Fibroblast of lung (primary cell): ENCODE measurements at places on chromosomes 13 and 19. TPM values are rescaled to one million over a fixed set of nuclear protein-coding genes. Genes with fewer than 3 reads are reported as not detected.
A peak's percentile ranks its signal among the peaks of the same experiment; 100 is the strongest.

CFD gene
- total RNA-seq: 18.8 and 206 TPM in 2 replicates

GZMM gene
- total RNA-seq: 0.17 TPM in 1 of 2 replicates, not detected in the other

PIBF1 gene
- 25.1 and 32.6 TPM in 2 replicates for total RNA-seq

KIR3DL1 gene
- not detected in 2 replicates for total RNA-seq

UBE2L5 gene
- total RNA-seq: not detected in 2 replicates

SERP2 gene
- total RNA-seq: 9.2 and 15.5 TPM in 2 replicates

DKKL1 gene
- 0.26 TPM in 1 of 2 replicates, not detected in the other for total RNA-seq

- peak; percentile 100 for DNase-seq
Measured at GRCh38 chr13:20359335-20359734, 127.2 kb upstream of the GJB6 start.

DNA sequence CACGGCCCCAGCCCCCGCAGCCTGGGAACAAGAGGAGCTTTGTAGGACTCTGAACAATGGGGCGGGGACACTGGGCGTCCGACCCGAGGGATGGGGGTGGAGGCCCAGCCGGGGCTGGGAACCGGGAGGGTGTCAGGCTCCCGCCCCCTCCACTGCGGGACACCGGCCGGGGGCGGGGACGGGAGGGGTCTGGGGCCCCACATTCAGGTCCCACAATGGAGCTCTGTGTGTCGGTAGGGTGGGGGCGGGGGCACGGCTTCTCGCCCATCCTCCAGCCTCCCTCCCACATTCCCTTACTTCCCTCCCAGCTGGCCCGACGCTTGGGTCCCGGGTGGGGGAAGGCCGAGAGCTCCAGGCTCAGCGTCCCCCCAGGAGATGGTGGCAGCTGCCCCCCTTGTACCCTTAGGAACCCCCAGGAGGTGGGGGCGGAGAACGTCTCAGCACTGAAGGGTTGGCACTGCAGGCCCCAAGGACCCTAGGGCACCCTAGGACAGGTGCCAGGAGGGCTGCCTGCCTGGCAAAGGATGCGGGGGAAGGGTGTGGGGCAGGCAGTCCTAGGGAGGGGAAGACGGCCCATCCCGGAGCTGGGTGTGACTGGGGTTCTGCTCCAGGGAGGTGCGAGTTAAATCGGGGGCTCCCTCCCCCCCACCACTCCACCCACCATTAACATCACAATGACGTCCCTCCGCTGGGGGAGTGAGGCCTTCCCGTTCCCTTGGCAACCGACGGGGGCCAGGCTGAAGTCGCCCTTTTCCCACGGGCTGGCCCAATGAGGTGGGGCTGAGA, 5.3 kb downstream of the TTYH1 start:
- no peak for DNase-seq

GRCh38 chr19:51084505-51084904, 1.8 kb upstream of the KLK14 start:
- DNase-seq: no peak

GRCh38 chr13:51502153-51502651, 49.4 kb upstream of the INTS6 start:
- DNase-seq: peak; percentile 37

DNA sequence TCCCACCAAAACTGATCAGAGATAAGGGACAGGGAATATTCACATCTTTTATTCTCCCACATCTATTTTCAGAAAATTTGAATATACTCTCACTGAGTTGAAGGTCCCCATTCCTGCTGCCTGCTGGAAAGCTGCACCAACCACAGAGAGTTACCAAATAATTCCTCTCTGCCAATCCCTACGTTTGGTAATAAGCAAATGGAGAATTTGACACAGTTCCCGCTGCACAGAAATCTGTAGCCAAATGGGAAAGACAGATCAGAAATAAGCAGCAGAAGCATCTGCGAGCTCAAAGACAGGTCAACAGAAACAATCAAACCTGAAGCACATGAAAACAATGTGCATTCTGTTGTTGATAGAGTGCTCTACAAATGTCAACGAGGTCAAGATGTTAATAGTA, 9.9 kb downstream of the ZNF112 start:
- no peak for DNase-seq

DNA sequence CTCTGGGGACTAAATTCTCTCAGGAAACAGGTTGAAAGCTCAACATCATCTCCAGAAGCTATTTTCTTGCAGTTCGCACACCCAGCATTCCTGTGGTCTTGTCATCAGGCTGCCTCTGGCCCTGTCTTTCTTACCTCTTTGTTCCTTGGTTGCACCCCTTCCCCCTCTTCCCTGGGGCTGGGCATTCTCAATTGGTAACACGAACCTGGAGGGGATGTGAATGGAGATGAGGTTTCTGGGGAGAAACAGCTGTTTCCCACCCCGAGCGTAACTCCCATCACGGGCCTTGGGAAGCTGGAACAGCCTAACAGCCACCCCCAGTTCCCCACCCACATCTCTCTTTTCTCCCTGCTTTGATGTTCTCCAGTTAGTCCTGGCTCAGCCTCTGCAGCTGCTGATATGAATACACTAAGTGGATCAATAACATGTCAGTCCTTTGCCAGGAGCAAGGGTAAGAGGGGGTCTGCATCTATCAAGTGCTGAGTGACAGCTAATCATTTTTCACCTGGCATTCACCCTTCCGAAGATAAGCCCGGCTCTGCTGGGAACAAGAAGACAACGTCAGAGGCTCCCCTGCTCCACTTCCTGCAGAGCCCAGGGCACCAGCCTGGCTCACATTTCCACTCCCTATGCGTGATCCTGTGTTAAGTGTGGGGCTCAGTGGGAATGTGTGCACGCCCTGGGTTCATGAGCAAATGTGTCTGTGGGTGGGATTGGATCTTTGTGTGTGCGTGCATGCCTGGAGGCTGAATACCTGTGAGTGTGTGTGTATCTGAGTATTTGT, 74.0 kb upstream of the KCTD15 start:
- no peak for DNase-seq

- no peak for DNase-seq
Measured at GRCh38 chr19:37329686-37330085, 41.2 kb upstream of the ZNF527 start.

DNA sequence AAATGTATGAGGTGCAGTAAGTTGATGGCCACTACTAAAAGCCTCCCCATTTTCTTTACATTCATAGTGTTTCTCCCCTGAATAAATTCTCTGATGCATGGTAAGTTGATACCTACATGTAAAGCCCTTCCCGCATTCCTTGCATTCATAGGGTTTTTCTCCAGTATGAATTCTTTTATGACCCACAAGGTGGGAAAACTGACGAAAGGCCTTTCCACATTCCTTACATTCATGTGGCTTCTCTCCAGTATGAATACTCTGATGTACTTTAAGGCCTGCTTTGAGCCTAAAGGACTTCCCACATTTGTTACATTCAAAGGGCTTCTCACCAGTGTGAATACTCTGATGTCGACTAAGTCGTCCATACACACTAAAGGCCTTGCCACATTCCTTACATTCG, 20.5 kb downstream of the ZNF607 start:
- DNase-seq: peak; percentile 30

- DNase-seq: peak; percentile 98
Measured at GRCh38 chr13:89726690-89727435, 1620.6 kb upstream of the MIR17HG start.

DNA sequence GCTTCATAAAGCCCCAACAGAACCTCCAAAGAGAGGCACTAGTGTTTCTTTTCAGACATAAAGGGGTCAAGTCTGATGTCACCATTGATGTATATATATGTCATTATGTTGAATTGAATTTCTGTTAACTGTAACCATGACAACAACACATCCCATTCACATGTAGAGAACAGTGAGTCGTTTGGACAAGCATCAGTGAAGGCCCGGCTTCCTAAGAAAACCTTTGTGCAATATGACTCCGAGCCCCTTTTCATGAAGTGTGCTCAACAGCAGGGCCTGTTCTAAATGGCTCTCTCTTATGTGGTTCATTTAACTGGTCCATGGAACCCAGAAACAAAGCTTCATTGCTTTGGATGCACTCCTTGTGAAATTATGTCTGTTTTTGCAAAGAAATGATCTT, 67.2 kb upstream of the UBL3 start:
- DNase-seq: no peak

DNA sequence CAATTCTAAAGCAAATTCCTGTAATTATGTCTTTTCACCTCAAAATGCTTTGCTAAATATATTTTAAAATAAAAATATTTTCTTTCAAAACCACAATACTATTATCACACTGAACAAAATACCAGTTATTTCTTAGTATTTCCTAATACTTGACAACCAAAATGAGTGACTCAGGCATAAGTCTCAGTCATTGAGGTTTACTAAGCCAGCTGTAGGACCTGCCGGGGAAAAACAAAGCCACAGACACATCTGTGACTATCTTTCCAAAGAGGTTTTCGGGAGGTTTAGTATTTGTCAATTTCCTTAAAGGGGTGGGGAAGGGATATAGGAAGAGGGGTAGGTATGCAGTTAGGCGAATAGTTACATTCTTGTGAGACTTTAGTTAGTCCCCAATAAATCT, 3.2 kb upstream of the ZNF235 start:
- DNase-seq: peak; percentile 22

DNA sequence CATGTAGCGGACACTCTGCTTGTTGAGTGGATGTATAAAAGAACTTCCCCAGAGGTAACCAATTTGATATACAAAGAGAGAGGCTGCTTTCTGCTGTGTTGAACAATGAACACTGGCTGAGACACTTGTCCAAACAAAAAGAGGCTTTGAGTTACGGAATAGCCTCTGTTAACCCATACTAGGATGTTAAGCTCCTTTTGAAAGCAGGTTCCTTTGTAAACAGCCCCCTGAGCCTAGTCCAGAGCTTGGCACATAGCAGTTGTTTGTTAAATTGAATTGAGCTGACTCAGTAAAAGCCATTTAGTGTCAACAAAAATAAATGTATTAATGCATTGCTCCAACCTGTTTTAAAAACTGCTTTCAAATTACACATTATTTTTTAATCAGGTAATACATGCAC, 200.1 kb downstream of the MZT1 start:
- DNase-seq: no peak

DNA sequence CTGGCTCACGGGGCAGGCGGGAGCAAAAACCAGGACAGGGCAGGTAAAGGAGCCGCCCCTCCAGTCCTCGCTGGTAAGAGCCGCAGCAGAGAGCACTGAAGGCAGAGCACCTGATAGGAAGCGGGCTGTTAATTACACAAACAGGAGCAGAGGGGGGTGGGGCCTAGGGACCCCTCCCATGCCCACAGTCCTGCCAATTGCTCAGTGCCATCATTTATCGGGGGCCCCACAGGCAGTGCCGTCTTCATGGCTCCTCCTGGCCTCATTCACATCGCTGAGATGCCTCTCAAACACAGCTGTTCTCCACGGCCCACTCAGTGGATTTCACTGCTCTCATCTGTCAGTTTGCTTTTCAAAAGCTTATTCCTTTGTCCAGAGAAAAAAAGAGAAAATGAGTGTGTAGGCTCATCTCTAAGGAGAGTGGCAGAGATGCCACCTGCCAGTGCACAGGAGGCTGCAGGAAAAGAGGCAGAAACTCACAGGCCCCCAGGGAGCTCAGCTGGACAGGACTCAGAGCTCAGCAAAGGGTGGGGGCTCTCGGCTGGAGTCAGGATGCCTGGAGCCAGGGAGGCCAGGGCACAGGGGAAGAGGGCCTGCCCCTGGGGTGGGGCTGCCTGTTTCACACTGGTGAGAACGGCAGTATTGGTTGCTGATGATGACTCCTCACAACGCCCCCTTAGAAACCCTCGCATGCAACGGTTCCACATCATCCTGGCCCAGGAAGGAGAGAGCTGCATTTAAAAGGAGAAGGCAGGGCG, 174.6 kb downstream of the COL4A1 start:
- DNase-seq: peak; percentile 55

GRCh38 chr13:95245071-95245470, 56.2 kb downstream of the ABCC4 start:
- DNase-seq: no peak

GRCh38 chr19:42466521-42467182, 23.9 kb upstream of the CXCL17 start:
- no peak for DNase-seq

DNA sequence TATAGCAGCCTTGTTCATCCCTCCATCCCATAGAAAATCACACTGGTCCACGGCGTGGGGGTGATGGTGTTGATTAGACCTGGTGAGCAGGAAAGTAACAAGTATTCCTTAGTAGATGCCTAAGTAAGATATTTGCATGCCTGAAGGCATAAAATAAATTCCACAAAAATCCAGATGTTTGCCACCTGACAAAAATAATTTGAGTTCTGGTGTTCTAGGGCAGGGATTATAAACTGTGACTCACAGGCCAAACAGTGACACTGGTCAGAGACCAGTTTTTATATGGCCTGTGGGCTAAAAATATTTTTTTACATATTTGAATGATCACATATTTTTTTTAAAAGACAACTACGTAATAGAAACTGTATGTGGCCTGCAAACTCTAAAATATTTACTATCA, 310.7 kb downstream of the RFC3 start:
- DNase-seq: no peak

- no peak for DNase-seq
Measured at GRCh38 chr13:45007225-45007624, 17.9 kb downstream of the GPALPP1 start.

- DNase-seq: no peak
Measured at GRCh38 chr19:28744014-28744413, 468.9 kb downstream of the UQCRFS1 start.

DNA sequence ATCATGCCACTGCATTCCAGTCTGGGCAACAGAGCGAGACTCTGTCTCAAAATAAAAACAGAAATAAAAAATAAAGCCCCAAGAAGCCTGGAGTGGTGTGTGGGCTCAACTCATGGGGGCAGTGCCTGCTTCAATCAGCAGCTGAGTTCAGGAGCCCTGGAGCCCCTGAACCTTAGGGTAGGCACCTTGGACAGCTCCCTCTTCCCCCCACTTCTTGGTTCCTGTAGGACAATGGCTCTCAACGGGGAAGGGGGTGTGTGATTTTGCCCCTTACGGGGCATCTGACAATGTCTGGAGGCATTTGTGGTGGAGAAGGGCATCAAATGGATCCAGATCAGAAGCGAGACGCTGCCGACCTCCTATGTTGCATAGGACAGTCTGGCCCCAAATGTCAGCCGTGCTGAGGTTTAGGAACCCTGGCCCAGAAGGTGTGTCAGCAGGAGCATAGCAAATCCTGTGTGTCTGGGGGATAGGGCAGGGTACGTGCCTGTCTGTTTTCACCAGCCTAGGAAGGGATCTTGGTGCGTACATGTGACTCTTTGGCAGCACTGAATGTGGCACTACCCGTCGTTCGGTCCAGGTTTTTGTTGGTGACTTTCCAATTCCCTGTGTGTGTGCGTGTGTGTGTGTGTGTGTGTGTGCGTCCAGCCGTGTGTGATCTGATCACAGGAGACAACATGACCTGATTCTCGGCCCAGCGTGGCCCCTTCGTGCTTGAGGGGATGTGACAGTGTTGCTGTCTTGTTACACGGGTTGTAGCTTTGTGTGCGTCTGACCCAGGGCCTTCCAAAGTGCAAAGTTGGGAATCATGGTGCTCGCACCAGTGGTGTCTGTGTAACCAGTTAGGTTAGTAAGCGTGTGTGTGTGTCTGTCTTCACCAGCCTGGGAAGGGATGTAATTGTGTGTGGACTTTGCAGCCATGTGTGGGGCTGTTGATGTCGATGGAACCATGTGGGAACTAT, 7.5 kb downstream of the IGLON5 start:
- DNase-seq: no peak

DNA sequence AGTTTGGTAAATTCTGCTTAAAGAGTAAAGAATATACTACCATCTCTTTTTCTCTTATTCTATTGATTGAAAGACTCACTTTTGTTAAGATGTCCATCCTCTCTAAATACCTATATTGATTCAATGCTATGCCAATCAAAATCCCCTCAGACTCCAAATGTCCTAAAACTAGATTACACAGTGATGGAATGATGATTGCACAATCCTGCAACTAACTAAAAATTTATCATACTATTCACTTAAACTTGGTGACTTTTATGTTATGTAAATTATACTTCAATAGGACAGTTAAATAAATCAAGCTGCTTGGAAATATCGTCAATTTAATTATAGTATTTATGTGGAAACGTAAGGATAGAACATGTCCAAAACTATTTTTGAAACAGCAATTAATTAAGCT, 2765.1 kb upstream of the PCDH20 start:
- no peak for DNase-seq
